GM03348 (cell line): ENCODE measurements at places on chromosomes 2 and 18.

- DNase-seq: peak; percentile 93
These were observed 111.5 kb downstream of the MCFD2 start for GRCh38 chr2:46803911-46804670.

DNA sequence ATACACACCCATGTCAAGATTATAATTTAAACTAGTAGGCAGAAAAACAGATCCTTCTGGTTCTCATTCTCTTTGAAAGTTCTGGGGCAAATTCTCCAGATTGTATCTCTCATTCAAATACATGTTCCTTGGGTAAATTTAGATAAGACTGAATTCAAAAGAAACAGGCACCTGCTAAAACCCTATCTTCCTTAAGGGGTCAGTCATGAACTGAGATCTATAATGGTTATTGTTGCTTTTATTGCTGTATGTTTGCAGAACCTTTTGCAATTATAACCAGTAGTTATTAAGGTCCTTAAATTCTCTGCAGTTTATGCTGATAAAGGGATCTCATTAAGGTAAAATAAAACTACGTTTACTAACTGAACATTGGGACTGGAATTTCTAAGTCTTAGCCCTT is 83.5 kb downstream of the MYO5B start:
- DNase-seq: no peak

GRCh38 chr18:43760010-43760409 is 482.7 kb upstream of the SYT4 start:
- no peak for DNase-seq

DNA sequence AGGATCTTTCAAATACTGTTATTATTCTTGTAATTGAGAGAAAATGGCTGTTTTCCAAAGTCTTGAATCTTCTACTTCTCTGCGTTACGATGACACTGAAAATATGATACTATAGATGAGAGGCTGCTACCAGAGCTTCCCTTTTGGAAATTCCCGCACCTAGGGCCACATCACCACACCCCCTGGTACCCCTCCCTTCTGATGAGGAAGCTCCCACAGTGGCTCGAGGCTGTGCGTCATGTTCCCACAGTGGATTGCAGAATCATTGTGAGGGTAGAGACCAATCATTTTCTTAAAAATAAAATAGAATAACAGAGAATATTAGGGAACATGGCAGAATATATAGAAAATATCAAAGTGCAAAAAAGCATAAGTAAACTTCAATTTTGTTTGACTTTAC is 268.9 kb upstream of the SMIM21 start:
- no peak for DNase-seq

- DNase-seq: no peak
These were observed 265.2 kb upstream of the SPHKAP start for GRCh38 chr2:228446734-228447133.

- DNase-seq: no peak
These were observed 421 bp upstream of the VAMP5 start for GRCh38 chr2:85583667-85584353.

GRCh38 chr2:209556354-209556961 is 132.6 kb downstream of the MAP2 start:
- peak; percentile 58 for DNase-seq
